Amniotic epithelial cell (primary cell): ENCODE measurements at places on chromosomes 13 and 19.

DNA sequence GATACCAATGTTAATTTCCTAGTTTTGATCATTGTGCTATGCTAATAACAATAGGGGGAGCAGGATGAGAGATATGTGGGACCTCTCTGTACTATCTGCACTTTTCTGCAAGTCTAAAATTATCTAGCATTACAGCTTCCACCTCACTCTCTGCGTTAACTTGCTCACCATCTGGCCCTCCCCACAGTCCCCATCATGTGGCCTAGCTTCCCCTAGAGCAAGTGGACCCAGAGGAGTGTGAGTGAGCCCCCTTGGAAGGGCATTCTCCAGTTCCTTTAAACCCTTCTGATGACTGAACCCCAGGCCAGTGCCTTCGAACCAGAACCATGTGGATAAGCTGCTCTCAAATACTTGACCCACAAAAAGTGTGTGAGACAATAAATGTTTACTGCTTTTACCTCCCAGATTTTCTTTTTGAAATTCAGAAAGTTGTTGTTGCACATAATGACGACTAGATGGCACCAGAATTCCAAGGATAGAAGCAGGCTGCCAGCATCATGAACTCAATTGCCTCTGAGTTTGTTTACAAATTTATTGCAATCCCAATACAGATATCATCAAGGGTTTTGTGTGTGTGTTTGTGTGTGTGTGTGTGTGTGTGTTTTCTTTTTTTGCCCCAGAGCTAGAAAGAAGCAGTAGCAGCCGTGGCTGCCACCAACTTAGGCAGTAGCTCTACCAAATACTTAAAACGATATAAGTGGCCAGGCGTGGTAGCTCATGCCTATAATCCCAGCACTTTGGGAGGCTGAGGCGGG, 49.0 kb upstream of the ZNF780A start:
- peak; percentile 53 for DNase-seq

DNA sequence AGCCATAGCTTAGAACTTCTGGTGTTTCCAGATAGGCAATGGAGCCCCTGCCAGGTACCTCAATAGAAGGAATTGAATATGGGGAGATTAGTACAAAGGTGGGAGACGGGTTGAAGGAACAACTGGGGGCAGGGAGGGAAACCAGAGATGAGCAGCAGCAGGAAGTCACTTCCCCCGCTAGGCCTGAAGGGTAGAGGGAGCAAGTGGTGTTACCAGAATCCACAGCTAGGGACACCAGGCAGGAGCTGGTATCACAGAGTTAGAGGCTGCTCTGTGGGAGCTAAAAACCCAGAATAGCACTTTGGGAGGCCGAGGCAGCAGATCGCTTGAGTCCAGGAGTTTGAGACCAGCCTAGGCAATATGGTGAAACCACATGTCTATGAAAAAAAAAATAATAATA, 15.3 kb upstream of the HNRNPUL1 start:
- no peak for DNase-seq

- DNase-seq: no peak
Measured at GRCh38 chr13:80444240-80445015, 103.5 kb upstream of the SPRY2 start.

DNA sequence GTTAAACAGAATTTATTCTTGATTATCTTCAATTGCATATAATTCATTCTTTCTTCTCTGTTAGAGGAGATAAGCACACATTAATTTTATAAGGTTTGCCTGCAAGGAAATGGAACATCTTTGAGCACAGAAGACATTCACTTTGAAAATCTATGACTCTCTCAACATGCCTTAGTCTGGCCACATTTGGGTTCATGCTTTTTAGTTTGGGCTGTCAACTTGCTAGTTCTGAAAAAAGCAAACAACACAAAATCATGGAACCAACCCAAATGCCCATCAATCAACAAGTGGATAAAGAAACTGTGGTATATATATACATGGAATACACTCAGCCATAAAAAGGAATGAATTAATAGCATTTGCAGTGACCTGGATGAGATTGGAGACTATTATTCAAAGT, 71.5 kb downstream of the CYSLTR2 start:
- DNase-seq: no peak

DNA sequence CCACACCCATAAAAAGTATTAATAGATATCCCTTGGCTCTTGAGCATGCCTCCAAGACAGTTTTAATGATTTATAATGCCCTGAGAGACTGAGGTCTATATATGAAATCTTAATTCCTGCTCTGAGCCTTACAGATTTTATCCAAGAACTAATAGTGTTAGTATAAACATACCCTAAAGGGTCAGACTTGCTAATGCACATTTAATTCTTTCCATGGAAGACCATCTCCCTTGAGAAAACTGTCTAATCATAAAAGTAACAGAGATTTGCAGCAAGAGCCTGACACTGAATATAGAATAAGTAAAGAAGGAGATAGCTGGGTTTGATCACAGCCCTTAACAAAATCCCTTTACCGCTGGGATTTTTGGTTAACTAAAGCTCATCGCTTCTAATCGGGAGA, 650.8 kb upstream of the KLF12 start:
- DNase-seq: no peak

GRCh38 chr19:10784257-10784656, 51.8 kb downstream of the TMED1 start:
- DNase-seq: no peak

DNA sequence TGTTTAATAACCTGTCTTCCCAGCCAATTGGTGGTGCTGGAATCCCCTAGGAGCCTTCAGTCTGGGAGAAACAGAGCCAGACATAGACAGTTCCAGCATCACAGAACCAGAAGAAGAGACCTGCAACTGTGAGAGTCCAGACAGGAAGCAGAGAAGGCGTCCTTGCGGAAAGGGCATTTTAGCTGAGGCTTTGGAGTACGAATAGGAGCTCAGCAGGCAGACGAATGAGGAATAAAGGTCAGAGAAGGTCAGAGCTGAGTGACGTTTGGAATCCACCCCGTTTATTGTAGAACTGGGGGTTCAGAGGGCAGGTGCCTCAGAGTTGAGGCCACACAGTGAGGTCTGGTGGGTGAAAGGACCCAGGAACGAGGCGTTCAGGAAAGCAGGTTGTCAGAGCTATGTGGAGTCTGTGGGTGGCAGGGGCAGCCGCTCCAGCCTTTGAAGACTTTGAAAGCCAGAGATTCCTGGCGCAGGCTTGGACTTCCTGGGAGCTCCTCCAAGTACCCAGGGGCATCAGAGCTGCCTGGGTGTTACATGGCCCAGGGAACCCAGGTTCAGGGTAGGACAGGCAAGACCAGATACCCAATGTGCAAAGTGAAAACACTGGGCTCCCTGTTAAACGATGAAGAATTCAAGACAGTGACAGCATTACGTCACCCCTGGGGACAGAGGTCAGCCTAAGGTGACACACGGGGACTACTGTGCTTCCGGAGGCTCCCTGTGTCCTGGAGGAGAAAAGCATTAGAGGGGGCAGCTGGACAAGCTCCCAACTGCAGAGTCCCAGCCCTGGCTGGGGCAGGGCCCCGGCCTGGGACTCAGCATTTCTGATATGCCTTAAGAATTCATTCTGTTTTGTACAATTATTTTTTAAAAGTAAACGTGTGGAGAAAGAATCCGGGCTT, 5.5 kb downstream of the ARRDC2 start:
- no peak for DNase-seq

DNA sequence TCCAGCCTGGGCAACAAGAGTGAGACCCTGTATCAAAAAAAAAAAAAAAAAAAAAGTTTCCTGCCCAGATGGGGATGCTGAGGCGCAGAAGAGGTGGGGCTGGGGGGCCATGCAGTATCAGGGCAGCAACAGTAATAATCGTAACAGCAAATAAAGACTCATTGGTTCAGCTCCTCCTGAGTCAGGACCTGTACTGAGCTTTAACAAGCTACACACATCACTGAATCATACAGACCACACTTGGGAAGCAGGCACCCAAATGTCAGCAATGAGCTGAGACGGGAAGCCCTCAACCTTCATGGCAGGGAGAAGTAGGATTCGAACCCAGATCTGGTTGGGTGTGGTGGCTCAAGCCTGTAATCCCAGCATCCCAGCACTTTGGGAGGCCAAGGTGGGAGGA, 10.6 kb upstream of the DPF1 start:
- no peak for DNase-seq

- no peak for DNase-seq
Measured at GRCh38 chr13:112153364-112153763, 86.4 kb downstream of the SOX1 start.
